Naive thymus-derived CD4-positive, alpha-beta T cell (primary cell): ENCODE measurements at places on chromosomes 5 and 9. TPM values are rescaled to one million over a fixed set of nuclear protein-coding genes. Genes with fewer than 3 reads are reported as not detected.

Gene ARHGEF28
- not detected for polyA plus RNA-seq

Gene FGF18
- not detected for polyA plus RNA-seq

Gene CCDC192
- polyA plus RNA-seq: not detected

Gene FOCAD
- 18.3 TPM for polyA plus RNA-seq

DNA sequence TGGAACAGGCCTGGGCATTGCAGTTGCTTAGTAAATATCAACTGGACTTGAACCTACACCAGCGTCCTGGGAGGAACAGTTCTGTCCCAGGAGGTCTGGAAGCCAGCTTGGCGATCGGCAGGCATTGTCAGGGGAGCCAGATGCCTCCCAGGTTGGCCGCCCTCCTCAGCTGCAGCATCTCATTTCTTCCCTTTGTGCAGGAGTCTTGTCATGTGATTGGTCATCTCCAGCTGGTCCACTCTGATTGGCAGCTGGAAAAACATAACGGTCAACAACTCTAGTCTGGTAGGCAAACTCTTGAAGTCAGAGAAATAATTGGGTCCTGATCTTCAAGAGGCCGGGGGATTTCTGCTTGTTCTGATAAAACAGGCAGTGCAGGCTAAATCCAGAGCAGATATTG lies 29.6 kb upstream of the NCS1 start:
- peaks cover 23% of the 10 kb centered on the region for H3K4me1 ChIP-seq
- no peak overlapping the region for H3K27ac ChIP-seq
- no peak for DNase-seq
- no peaks in the 10 kb centered on the region for H3K27me3 ChIP-seq
- H3K4me3 ChIP-seq: no peak overlapping the region

GRCh38 chr9:112059145-112059965 lies 115.7 kb downstream of the SUSD1 start:
- H3K27ac ChIP-seq: no peak overlapping the region
- no peaks in the 10 kb centered on the region for H3K36me3 ChIP-seq
- no peak for DNase-seq
- peaks cover 5% of the 10 kb centered on the region for H3K4me1 ChIP-seq

DNA sequence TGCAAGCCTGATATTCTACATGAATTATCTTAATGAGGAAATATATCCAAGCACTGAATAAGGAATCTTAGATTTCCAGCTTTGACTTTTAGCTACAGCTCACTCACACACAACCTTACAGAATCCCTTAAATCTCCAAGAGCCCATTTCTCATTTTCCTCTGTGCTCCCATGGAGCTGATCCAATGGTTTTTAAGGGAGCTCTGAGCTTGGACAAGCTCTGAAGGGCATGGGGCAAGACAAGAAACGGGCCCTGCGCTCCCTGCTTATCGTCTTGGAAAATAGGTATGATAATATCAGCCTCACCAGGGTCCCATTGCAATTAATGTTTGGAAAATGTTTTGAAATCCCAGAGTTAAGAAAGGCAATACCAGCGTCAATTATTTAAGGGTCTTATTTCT lies 1021.7 kb downstream of the NR2F1-AS1 start:
- no peak for DNase-seq
- H3K4me3 ChIP-seq: no peak overlapping the region
- H3K27ac ChIP-seq: no peak overlapping the region
- H3K27me3 ChIP-seq: no peaks in the 10 kb centered on the region
- H3K4me1 ChIP-seq: no peaks in the 10 kb centered on the region

DNA sequence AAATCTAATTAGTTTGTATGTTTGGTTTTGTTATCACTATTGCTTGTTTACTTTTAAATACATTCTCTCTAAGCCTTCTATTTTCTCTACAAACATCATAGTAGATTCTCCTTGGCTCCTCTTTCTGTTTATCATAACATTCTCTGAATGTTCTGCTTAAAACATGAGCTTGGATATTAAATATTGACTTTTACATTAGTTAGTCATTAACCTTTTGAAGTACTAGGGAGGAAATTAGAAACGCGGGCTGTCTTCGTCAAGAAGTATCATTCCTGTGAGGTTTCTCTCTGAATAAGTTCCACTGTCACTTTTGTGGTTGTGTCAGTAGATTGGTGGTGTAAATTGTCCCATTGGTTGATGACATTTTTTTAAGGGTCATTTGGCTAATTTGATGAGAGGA lies 821.5 kb downstream of the EFNA5 start:
- H3K4me3 ChIP-seq: no peak overlapping the region
- H3K4me1 ChIP-seq: no peaks in the 10 kb centered on the region
- no peak overlapping the region for H3K27ac ChIP-seq
- H3K27me3 ChIP-seq: no peaks in the 10 kb centered on the region
- H3K36me3 ChIP-seq: no peaks in the 10 kb centered on the region

DNA sequence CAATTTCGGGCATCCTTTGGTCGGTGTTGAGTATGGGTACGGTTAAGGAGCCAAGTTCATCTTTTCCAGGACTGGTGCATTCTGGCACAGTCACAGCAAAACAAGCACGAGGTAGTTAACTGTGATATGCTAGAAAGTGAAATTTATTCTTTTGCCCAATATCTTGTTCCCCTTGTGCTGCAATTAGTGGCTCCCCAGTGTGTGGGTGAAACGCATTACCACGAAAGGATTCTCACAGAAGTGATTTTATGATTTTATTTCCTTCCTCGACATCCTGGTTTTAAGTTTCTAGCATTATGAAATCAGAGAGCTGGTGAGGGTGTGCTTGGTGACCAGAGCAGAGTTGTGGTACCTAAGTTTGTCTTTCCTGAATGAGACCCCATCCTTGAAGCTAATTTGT lies 1.5 kb downstream of the FRMPD1 start:
- no peak for DNase-seq
- no peaks in the 10 kb centered on the region for H3K27me3 ChIP-seq
- H3K4me3 ChIP-seq: no peak overlapping the region
- no peaks in the 10 kb centered on the region for H3K4me1 ChIP-seq
- no peaks in the 10 kb centered on the region for H3K36me3 ChIP-seq

DNA sequence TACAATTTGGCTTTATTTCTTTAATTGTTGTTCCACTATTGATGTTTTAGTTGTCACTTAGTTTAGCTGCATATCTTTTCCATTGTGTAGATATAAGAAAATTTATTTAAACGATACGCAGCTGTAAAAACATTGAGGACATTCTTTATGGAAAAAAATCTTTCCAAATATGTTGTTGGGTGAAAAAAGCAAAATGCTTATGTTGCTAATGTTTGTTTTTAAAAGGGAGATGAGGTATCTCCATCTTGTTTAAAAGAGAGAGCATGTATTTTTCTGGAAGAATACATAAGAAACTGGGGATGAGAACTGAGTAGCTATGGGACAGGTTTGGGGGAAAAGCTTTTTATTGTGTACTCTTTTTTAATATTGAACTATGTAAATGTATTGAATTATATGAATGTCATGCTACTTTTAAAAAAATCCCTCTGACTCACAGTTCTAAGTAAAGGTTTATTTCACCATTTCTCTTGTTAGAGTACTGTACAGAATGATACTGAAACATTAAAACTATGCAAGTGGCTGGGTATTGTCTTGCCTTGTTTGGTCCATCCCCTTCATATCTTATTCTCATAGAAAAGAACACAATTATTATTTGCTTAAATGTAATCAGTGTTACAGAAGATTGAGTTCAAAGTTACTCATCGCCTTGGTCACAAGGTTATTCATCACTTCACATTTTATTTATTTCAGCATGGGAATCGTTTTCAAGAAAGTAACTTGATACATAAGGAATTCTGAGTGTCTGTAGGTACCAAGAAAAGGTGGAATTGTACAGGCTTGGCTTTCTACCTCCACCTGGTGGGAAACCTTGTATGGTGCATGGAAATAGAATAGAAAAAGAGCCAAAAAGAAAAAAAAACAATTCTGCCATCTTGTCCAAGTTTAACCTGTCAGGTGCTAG lies 85.8 kb downstream of the RIC1 start:
- H3K4me1 ChIP-seq: no peaks in the 10 kb centered on the region
- H3K27me3 ChIP-seq: no peaks in the 10 kb centered on the region
- peak; percentile 7 for DNase-seq
- no peak overlapping the region for H3K4me3 ChIP-seq
- peaks cover 16% of the 10 kb centered on the region for H3K36me3 ChIP-seq

DNA sequence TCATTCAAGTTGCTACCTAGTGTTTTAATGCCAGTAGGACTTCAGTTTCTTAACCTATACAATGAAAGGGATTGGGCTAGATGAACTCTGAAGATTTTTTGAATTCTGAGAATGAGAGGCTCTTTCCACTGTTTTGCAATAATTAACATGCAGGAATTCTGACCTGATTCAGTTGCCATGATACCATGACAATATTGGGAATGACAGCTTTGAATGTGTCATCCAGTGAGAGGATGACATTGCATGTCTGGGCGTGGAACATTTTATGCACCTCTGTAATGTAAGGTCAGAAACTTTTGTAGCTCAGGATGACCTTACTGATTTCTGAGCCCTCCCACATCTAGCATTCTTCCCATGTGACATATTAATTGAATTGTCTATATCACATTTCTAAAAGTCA lies 30.6 kb upstream of the SPINK5 start:
- no peak for DNase-seq
- no peaks in the 10 kb centered on the region for H3K36me3 ChIP-seq
- no peak overlapping the region for H3K27ac ChIP-seq
- no peak overlapping the region for H3K4me3 ChIP-seq
- H3K27me3 ChIP-seq: no peaks in the 10 kb centered on the region

- DNase-seq: no peak
- H3K27me3 ChIP-seq: no peaks in the 10 kb centered on the region
- H3K4me3 ChIP-seq: no peak overlapping the region
- H3K4me1 ChIP-seq: no peaks in the 10 kb centered on the region
Observed at GRCh38 chr5:115418788-115419187, 122.3 kb upstream of the CCDC112 start.

DNA sequence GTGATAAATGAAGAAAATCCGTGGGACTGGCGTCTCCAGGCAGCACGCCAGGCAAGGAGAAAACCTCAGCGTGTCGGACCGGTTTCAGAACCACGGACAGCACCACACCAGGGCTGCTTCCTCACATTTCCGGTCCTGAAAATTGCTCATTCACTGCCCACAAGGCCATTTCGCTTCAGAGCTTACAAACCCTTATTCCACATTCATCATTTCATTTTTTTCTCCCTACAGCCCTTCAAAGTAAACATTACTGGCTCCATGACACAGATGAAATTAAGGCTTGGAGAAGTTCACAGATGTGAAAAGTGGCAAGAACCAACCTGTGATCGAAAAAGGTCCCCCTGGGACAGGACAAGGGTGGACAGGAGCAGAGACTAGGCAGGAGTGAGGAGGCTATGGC lies 1.5 kb upstream of the GPRIN1 start:
- no peaks in the 10 kb centered on the region for H3K36me3 ChIP-seq
- H3K4me1 ChIP-seq: peaks cover 3% of the 10 kb centered on the region
- H3K4me3 ChIP-seq: no peak overlapping the region
- H3K27me3 ChIP-seq: peaks cover 5% of the 10 kb centered on the region
- DNase-seq: peak; percentile 69

- H3K27ac ChIP-seq: peak overlapping the region; percentile 61
- H3K27me3 ChIP-seq: no peaks in the 10 kb centered on the region
- H3K36me3 ChIP-seq: no peaks in the 10 kb centered on the region
- H3K4me3 ChIP-seq: no peak overlapping the region
- peak; percentile 69 for DNase-seq
- H3K4me1 ChIP-seq: peaks cover 32% of the 10 kb centered on the region
Observed at GRCh38 chr9:5586391-5586802, 42.5 kb upstream of the RIC1 start.

GRCh38 chr5:151047814-151048425 lies 27.5 kb downstream of the GPX3 start:
- no peaks in the 10 kb centered on the region for H3K27me3 ChIP-seq
- H3K4me1 ChIP-seq: no peaks in the 10 kb centered on the region
- H3K27ac ChIP-seq: no peak overlapping the region
- H3K4me3 ChIP-seq: no peak overlapping the region

DNA sequence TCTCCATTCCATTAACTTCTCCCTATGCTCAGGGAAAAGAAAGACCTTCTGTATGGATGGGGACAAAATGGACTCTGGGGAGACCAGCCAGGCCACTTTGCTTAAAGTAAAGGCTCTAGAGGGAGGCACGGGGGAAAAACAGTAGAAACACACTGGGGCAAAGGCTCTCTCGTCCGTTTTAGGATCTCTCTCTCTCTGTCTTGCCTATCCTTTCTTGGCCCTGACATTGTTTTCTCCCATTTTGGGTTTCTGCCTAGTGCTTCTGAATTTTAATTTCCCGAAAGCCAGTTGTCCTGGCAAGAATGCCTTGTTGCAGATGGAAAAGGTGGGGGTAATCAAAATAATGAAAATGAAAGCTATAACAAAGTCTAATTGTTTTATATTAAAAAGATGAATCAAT lies 28.2 kb downstream of the NMUR2 start:
- H3K4me3 ChIP-seq: no peak overlapping the region
- H3K27ac ChIP-seq: no peak overlapping the region
- no peaks in the 10 kb centered on the region for H3K27me3 ChIP-seq
- H3K36me3 ChIP-seq: no peaks in the 10 kb centered on the region

DNA sequence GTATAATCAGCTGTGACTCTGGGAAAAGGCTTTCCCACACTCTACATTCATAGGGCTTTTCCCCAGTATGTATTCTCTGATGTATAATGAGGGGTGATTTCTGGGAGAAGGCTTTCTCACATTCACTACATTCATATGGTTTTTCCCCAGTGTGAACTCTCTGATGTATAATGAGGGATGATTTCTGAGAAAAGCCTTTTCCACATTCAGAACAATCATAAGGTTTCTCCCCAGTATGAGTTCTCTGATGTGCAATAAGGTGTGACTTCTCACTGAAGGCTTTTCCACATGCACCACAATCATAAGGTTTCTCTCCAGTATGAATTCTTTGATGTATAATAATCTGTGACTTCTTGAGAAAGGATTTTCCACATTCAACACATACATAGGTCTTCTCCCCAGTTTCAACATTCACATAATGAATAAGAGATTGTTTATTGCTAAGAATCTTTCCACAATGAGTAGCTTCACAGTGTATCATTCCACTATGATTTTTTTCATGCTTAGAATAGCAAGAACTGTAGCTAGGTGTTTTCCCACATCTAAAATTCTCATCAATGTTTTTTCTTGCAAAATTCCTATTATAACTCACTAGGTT lies 26.7 kb upstream of the ZNF300 start:
- no peaks in the 10 kb centered on the region for H3K27me3 ChIP-seq
- no peaks in the 10 kb centered on the region for H3K4me1 ChIP-seq
- no peak for DNase-seq
- no peaks in the 10 kb centered on the region for H3K36me3 ChIP-seq
- H3K4me3 ChIP-seq: no peak overlapping the region

DNA sequence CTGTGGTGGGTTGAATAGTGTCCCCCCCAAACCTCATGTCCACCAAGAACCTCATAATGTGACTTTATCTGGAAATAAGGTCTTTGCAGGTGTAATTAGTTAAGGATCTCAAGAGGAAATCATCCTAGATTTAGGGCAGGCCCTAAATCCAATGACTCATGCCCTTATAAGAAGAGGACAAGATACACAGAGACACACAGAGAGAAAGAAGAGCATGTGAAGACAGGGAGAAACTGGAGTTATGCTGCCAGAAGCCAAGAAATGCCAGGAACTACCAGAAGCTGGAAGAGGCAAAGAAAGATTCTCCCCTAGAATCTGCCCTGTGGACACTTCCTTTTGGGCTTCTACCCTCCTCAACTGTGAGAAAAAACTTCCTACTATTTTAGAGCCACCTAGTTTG lies 8.8 kb downstream of the FAM13B start:
- no peak for DNase-seq
- no peak overlapping the region for H3K27ac ChIP-seq
- no peaks in the 10 kb centered on the region for H3K27me3 ChIP-seq
- H3K4me3 ChIP-seq: no peak overlapping the region
